ENCODE measurements at places on chromosomes 11 and 22.

- no peak for DNase-seq
Observed at GRCh38 chr11:2302306-2302895, 588 bp downstream of the TSPAN32 start.

DNA sequence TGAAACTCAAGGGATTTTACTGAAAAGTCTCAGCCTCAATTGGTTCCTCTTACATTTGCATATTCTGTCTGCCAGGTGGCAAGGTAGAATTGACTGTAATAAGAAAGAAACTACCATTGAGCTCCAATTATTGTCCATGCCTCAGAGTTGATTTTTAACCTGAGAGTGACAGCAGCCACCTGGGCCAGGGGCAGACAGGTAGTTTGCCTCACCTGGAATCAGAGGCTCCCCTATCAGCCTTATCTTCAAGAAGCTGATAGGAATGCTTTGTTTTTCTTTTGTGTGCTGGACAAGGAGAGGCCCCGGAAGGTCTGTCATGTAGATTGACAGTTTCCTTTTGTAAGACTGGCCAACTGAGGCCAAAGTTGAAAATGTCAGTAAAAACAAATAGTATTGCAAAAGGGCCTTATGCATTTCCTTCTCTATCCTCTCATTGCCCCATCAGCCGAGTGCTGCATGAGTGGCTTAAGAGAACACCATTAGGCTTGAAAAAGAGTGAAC is 34.1 kb downstream of the CD44 start:
- no peak for DNase-seq

DNA sequence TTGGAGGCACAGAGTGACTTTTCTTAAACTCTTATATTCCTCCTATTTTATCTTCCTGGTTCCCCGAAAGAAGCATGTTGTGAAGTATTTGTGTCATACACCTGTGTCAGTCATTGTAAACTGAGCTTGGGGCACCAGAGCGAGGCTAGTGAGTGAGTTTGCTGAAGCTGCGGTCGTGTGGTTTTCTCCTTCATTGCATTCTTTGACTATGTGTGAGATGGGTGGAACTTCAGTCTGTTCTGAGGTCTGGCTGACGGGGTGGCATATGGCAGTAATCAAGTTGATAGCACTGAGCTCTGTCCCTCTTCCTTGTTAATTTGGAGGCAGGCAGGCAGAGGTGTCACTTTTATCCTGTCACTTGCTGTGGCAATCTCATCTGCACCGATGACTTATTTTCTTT is 4.2 kb downstream of the VPS26B start:
- no peak for DNase-seq

- no peak for DNase-seq
Observed at GRCh38 chr11:126992804-126993111, 7.8 kb downstream of the KIRREL3 start.

DNA sequence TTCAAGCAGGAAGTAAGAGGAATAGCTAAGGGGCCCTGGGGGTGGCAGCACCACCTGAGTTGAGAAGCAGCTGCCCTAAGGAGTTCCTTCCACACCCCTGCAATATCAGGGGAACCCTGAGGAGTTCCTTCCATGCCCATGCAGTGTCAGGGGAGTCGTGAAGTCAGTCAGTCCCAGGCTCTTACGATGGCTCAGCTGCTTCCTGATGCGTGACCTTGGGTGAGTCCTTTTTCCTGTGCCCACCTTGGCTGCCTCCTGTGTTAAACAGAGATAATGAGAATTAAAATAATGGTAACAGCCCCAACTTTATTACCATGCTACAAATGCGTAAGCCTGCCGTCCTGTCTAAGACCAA is 181.1 kb downstream of the MIAT start:
- DNase-seq: no peak

- no peak for DNase-seq
Observed at GRCh38 chr11:117941976-117942654, 12.9 kb upstream of the TMPRSS13 start.

- no peak for DNase-seq
Observed at GRCh38 chr11:75107187-75107586, 10.5 kb upstream of the OR2AT4 start.

- no peak for DNase-seq
Observed at GRCh38 chr11:73750228-73750627, 10.6 kb downstream of the RAB6A start.
